ENCODE measurements at places on chromosomes 7 and 10.

GRCh38 chr10:34647160-34647559, 167.9 kb downstream of the PARD3 start:
- no peak for DNase-seq

DNA sequence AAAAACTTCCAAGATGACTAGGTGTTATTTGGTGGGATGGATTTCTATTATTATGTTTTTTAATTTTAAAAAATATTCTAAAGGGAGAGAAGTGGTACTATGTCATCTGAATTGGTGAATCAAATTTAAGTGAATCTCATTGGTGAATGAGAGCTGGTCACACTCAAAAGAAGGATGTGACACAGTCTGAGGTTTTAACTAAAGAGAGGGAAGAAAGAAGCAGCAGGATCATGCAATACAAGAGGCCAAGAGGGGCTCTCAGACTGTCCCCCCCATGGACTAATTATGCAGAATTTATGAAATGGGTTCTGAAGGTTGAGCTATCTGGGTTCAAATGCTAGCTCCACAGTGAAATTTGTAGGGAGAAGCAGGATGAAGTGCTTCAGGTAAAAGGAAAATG, 16.2 kb downstream of the MACC1 start:
- DNase-seq = no peak

DNA sequence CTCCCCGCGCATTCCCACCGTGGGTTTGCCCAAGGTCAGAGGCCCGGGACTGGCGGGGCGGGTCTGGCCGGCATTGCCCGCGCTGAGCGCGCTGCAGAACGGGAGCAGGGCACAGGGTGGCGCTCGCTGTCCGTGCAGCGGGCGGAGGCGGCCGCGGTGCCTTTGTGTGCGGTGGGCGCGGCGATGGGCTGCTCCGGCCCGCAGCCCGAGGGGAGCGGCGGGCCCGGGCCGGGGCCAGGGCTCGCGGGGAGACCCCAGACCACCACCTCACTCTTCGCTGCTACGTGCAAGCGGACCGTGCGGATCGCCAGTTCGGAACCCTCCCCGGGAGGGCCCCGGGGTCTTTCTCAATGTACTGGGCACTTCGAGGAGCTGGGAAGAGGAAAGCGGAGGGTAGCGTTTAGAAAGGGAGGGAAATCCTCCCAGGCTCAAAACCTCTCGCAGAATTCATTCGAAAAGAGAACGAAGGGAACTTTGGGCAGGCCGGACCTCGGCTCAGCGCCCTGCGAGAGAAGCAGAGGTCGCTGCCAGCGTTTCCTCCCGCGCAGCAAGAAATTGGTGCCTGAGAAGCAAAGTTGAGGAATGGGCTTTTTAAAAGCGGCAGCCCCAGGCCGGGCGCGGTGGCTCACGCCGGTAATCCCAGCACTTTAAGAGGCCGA, 8.5 kb downstream of the SP8 start:
- peak; percentile 95 for DNase-seq

GRCh38 chr7:120991581-120991980, 3.1 kb downstream of the CPED1 start:
- DNase-seq = no peak

DNA sequence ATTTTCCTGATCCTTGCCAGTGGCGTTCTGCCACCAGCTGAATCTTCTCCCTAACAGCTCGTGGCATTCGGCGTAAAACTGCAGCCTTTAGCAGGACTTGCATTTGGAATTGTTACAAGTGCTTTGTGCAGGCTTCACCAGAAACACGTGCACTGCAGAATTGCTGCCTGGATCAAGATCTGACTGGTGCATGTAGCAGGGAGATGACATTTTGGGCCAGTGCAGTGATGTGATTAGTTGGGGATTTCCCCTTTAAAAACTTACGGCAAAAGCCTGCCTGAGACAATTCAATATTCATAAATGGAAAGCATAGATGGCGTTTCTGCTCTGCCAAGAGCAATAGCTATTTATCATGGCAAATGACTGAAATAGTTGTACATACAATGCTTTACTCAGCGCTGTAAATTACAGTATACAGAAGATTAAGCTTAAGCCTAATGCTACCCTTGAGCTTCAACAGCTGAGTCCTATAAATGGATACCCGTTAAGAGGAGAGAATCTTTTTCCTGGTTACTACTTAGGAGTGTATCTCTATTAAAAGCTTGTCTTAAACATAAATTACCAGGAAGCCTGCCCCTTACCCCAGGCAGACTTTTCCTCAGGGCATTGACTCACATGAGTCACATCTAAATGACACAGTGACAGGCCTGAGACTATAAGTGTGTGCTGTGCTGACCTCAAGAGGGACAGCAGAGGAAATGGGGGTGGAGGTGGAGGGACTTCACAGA, 106.3 kb downstream of the ATXN7L1 start:
- no peak for DNase-seq

DNA sequence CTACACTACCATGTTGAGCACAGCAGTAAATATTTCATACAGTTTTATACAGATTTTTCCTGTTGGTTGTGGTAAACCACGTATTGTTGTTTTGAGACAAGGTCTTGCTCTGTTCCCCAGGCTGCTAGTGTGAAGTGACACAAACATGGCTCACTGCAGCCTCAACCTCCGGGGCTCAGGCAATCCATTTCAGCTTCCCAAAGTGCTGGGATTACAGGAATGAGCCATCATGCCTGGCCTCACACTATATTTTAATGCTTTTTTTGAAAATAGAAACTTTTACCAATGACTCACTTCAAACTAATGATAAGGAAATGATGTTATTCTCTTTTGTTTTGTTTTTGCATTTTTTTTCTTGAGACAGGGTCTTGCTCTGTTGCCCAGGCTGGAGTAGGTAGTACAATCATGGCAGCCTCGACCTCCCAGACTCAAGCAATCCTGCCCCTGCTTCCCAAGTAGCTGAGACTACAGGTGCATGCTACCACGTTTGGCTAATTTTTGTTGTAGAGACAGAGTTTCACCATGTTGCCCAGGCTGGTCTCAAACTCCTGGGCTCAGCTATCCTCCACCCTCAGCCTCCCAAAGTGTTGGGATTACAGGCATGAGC, 210.6 kb downstream of the TPST1 start:
- no peak for DNase-seq

- DNase-seq = no peak
Observed at GRCh38 chr10:34347131-34347530, 468.0 kb downstream of the PARD3 start.

GRCh38 chr10:75978213-75978612, 546.8 kb downstream of the LRMDA start:
- DNase-seq = no peak

DNA sequence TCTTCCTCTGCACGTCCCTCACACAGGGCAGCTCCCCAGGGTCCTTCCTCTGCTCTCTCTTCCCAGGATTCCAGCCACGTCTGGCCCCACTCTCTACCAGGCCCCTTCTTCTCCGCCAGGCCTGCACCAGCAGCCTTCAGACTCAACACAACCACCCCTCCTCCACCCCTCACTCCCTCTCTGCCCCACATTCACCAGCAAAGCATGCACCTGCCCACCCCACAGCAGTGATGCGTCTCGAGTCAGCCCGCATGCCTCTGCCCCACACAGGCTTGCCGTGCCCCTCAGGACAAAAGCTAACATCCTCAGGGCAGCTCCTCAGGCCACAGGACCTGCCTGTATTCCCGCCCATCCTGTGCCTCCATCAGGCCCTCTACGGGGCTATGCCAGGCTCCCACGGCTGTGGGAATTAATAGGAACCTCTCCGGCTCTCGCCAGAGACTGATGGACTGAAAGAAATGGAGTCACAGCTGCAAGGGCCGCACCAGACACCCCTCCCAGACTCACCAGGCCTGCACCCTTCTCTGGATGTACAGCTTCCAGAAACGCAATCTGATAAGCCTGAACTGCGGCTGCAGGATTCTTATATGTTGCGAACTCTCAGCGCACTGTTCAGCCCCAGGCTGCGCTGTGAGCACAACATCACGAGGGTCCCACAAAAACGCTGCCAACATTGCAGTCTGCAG, 100.1 kb downstream of the CYTH3 start:
- DNase-seq = peak; percentile 50

GRCh38 chr10:6023661-6024333, 38.4 kb downstream of the IL2RA start:
- DNase-seq = no peak

GRCh38 chr7:68688416-68689086, 909.7 kb upstream of the AUTS2 start:
- no peak for DNase-seq

- DNase-seq = no peak
Observed at GRCh38 chr7:46955531-46955930, 626.4 kb downstream of the TNS3 start.

DNA sequence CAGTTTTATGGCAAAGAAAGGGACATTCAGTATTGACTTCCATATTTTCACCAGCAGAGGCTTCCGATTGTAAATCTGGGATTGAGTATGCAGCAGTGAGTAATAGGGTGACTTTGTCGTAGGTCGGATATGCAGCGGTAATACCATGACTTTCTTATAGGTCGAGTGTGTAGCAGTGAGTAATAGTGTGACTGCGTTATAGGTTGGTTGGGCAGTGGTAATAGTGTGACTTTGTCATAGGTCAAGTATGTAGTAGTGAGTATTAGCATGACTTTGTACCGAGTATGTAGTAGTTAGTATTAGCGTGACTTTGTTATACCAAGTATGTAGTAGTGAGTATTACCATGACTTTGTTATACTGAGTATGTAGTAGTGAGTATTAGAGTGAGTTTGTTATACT, 268.2 kb upstream of the ADARB2 start:
- no peak for DNase-seq

DNA sequence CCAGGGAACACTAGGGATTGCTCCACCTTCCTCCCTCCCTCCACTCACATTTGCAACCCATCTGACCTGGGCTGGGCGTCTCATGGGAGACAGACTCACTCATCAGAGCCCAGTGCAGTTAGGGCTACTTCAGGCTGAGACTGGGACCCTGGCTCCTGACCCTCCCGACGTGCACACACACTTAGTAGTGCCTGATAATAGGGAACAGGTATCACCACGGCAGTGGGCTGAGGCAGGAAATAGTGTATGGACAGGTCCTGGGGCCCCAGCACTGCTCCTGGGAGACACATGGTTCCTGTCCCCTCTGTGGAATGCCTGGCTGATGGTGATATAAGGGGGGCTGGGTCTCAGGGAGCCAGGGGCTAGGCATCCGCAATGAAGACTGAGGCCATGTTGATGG, 14.3 kb downstream of the AQP1 start:
- no peak for DNase-seq

- DNase-seq = no peak
Observed at GRCh38 chr7:80197627-80198026, 63.0 kb downstream of the GNAI1 start.

All from retina (tissue), 1 donor.